ENCODE measurements at places on chromosomes 3 and 15. TPM values are rescaled to one million over a fixed set of nuclear protein-coding genes. Genes with fewer than 3 reads are reported as not detected.

- DNase-seq: no peak
Observed at GRCh38 chr3:107920538-107920937, 170.3 kb downstream of the CD47 start.

GRCh38 chr15:64754663-64755426, 20.5 kb downstream of the RBPMS2 start:
- DNase-seq: peak; percentile 55

- no peak for DNase-seq
Observed at GRCh38 chr3:59084583-59084982, 34.8 kb upstream of the CFAP20DC start.

- DNase-seq: no peak
Observed at GRCh38 chr15:94238539-94239118, 7.3 kb downstream of the MCTP2 start.

GRCh38 chr15:82643992-82644391, 3.2 kb downstream of the CPEB1 start:
- no peak for DNase-seq

DNA sequence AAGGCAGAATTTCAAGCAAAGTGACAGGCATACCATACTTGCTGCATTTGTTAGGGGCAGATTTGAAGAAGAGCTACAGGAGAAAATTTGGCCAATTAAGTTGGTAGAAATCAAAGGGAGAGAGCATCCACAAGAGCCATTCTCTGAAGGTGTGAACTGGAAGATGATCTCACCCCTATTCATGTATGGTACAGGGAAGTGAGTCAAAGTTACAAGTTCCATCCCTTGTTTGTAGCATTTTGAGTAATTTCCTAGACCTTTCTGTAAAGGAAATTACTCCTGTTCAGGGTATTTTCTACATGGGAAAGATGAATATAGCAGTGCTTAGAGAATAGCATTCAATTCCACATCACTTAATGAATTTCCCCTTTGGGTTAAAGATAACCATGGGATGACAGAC, 28.4 kb downstream of the TTC14 start:
- no peak for DNase-seq

DNA sequence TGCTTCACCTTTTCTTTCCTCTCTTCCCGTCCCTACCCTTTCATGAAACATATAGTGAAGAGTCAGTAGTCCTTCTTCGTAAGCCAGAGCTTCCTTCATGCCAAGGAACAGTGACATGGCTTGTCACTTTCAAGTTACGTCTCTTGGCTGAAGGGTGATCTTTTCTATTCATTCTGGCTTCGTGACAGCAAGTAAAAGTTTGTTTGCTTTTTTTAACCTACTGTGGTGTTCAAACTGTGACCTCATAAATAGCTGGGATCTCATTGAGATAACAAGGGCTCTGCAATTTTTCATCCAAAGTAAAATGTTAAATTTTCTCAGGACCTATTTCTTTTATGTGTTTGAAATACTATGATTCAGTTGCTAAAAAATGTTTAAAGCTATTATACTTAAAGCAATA, 10.5 kb downstream of the CDIN1 start:
- no peak for DNase-seq

DNA sequence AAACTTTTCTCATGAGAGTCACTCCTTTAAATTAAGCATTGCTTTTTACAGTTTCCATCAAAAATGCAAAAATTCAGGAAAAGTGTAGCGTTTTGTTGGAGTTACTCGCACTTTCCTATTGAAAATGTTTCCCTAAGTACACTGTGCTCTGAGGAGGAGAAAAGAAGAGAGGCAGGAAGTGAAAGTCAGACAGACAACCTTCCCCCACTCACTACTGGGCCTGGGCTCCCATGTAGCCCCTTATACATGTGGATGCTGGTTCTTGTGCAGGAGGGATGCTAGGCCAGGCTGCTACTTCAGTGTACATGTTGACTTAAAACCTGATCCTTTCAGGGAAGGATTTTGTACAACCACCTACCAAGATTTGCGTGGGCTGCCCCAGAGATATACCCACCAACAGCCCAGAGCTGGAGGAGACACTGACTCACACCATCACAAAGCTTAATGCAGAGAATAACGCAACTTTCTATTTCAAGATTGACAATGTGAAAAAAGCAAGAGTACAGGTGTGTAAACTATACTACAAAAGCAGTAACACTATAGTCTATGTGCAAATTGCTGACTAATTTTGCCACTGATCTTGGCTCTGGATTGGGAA, 15.1 kb downstream of the KNG1 start:
- DNase-seq: no peak

- no peak for DNase-seq
Observed at GRCh38 chr3:184414418-184415202, 34.8 kb downstream of the CHRD start.

DNA sequence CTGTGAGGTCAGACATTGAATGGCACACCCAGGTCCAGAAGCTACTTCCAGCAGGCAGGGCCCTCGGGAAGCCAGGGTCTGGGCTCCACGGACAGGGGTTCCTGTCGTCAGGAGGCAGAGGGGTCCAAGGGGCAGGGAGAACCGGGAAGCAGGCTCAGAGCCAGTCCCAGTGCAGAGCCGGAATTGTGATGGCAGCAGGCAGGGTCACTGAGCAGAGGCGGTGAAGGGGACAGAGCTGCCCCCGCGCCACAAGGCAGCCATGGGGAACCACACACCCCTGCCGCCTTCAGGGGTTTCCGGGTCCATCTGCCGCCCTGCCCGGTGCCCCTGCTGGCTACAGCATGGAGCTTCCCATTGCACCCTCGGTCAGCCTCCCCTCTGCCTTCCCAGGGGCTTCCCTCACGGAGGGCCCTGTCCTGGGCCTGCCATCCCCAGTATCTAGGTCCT, 136.9 kb downstream of the NSMCE3 start:
- peak; percentile 48 for DNase-seq

DNA sequence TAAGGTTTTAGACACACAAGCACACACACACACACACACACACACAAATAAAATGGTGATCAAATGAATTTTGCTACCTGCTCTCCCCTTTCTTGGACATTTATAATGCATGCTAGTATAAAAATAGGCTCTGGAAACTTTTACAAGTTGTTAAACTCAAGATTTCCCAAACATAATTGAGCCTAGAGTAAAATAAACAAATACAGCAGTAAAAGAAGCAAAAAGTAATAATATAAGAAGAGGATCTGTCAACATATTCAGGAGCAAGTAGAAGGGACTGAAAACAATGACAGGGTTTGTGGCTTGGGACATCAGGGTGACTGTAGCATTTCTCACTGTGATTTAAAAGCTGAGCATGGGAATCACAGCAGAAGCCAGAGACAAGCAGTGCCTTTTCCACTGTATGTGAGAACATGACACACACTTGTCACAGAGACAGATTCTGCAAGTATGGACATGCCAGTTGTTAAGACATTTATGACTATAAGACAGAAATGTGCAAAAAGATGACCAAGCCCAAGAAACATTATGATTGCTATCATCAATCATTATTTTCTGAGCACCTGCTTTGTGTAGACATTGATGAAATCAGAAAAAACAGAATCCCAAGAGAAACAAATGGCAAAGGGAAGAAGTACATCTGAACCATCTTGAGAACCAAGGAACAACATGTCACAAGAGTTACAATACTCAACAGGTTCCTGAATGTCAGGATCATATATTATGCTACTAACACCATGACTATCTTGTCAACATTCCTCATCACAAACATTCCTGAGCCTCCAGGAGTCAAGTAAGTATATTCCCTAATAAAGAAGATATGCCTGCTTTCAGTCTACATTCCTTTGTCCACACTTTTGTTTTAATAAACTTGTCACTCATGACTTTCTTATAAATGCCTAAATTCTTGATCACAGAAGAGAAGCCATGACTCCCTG, 7.1 kb downstream of the THRB start:
- no peak for DNase-seq

DNA sequence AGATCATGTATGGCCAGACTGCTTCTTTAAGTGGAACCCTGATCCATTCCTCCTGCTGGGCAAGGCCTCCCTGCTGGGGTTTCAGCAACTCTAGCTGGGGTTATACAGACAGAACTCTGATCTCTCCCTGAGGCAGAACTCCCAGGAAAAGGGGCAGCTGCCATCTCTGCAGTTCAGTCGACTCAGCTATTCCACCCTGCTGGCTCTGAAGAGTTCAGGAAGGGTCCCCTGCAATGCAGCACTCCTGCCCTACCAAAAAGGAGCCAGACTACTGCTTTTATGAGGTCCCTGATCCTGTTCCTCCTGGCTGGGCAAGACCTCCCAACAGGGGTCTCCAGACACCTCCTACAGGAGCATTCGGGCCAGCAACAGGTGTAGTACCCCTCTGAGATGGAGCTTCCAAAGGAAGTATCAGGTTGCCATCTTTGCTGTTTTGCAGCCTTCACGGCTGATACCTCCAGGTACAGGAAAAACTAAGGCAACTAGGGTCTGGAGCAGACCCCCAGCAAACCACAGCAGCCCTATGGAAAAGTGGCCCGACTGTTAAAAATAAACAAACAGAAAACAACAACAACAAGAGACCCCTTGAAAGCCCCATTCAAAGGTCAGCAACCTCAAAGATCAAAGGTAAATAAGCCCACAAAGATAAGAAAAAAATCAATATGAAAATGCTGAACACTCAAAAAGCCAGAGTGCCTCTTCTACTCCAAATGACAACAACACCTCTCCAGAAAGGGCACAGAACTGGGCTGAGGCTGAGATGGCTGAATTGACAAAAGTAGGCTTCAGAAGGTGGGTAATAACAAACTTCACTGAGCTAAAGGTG, 14.2 kb upstream of the CP start:
- no peak for DNase-seq

ZMYND10 gene
- not detected for total RNA-seq

CHSY1 gene
- 13.3 TPM for total RNA-seq

PRTG gene
- total RNA-seq: 0.43 TPM

ZNF710 gene
- 5.4 TPM for total RNA-seq

CDHR4 gene
- total RNA-seq: not detected

ESYT3 gene
- total RNA-seq: 1.4 TPM
